ENCODE measurements at places on chromosomes 2 and 18.

DNA sequence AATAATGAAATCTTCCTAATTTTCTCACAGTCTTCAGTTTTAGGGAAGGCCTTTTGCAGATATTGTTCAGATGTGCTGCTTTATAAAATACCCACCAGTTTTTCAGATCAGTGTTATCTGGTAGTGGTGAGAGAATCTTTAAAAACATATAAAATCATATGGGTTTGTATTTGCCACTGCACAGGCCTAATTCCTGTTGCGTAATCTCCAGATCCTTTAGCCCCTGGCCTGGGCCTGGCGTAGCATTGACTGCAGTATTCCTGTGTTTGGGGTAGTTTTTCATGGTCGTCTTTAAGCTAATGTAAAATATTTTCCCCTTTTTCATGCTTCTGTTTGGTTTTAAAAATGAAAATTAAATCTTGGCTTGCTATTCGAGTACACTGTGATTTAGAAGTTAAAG lies 43.2 kb downstream of the TSHZ1 start:
- DNase-seq, result no peak

DNA sequence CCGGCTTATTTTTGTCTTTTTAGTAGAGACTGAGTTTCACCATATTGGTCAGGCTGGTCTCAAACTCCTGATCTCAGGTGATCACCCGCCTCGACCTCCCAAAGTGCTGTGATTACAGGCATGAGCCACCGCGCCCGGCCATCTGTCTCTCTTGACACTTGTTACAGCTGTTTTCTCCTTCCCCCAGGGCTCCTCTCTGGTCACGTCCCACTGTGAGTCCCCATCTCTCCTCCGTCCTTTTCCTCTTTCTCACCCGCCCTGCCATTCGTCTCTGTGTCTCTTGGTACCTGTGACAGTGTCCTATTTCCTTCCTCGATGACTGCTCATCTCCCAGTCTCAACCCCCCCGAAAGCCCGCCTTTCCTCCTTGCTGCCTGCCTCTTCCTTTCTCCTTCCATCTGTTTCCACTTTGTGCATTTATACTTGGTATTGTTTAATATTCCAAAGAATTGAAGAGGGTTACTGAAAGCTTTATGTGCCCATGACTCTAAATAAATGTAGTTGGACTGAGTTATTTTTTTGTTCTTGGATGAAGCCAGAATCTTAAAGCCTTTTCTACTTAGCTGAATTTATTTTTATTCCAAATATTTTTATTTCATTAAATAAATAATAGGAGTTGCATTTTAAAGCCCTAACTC lies 241.5 kb downstream of the SH3RF3 start:
- no peak for DNase-seq

GRCh38 chr18:13273800-13274199 lies 55.2 kb downstream of the LDLRAD4 start:
- no peak for DNase-seq

- no peak for DNase-seq
These were observed 19.5 kb downstream of the RALBP1 start for GRCh38 chr18:9494778-9495331.

DNA sequence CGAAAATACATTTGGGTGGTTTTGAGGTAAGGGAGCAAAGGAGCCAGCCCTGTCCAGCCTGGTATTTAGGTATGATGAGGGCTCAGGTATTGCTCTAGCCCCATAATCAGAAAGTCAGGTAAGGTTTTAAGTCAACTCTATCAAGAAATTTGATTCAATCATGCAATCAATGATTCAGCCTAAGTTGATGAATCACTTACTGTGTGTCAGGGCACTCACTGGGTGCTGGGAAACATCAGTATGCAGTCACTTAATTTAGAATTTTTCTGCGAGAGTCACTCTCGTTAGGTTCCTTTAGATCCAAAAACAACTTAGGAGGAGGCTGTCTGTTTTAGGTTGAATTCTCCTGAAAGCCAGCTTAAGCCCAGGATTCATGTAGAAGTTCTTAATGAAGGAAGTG lies 17.7 kb upstream of the SERPINB2 start:
- DNase-seq, result no peak

DNA sequence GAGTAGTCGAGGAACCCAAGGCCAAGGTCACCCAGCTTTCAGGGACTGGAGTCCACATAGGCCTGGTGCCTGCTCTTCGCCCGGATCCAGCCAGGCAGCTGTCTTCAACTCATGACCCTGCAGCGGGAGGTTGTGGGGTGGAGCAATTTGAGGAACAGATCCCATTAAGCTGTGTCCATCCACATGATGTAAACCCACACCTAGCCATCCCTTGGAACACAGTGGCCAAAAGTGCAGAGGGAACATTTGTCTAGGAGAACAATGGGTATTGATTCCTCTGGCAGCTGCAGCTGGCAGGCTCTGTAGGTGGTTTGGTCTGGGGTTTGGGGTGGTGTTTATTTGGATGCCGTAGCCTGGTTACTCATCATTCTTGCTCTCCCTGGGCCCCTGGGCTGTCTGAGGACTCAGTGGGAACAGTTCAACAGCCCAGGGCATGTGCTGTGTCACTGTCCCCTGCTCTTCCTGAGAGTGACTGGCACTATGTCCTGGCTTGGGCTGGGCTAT lies 99.4 kb downstream of the TFCP2L1 start:
- DNase-seq, result no peak

Measured in T-helper 17 cell (primary cell).